ENCODE measurements at places on chromosomes 4 and X. TPM values are rescaled to one million over a fixed set of nuclear protein-coding genes. Genes with fewer than 3 reads are reported as not detected.

- DNase-seq = no peak
Measured at GRCh38 chr4:87044511-87045233, 109.9 kb downstream of the AFF1 start.

GRCh38 chr4:138199568-138200235, 42.4 kb downstream of the SLC7A11 start:
- no peak for DNase-seq

- DNase-seq = no peak
Measured at GRCh38 chrX:137195991-137196390, 162.2 kb upstream of the GPR101 start.

GRCh38 chr4:40462326-40462725, 127.2 kb downstream of the CHRNA9 start:
- DNase-seq = peak; percentile 57

Gene LRCH2
- total RNA-seq = 0.03 TPM

Gene RHOXF2
- total RNA-seq = not detected

GRCh38 chr4:139901531-139902320, 236.1 kb downstream of the MGST2 start:
- no peak for DNase-seq

DNA sequence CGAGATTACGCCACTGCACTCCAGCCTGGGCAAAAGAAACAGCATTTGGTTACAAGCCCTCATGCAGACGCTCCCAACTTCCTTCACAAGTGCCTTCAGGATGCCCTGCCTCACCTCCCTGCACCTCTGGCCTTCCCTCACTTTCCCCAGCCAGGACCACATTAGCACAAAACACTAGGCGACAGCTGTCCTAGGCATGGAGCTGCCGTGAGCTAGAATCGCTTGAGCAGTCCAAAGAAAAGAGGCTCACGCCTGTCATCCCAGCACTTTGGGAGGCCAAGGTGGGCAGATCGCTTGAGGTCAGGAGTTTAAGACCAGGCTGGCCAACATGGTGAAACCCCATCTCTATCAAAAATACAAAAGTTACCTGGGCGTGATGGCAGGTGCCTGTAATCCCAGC, 15.8 kb downstream of the RNF212 start:
- no peak for DNase-seq

Gene CLCN3
- total RNA-seq = 17.1 TPM

Gene CXCL11
- total RNA-seq = not detected

GRCh38 chr4:122635205-122635604, 14.3 kb upstream of the IL21 start:
- DNase-seq = peak; percentile 54

DNA sequence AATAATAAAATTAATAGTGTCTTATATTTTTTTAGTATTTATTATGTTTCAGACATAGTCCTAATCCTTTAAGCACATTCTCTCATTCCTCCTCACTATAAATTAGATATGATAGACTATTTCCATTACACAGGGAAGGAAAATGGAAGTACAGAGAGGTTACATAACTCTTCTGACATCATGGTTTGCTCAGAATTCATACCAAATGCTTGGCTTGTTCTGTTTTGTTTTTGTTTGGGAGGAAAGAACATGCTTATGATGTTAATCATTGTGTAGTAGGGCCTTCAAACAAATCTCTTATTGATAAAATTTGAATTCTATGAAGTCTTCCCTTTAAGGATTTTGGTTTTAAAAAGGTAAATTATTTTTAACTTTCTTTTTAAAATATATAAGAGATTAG, 59.5 kb downstream of the RXFP1 start:
- DNase-seq = no peak

DNA sequence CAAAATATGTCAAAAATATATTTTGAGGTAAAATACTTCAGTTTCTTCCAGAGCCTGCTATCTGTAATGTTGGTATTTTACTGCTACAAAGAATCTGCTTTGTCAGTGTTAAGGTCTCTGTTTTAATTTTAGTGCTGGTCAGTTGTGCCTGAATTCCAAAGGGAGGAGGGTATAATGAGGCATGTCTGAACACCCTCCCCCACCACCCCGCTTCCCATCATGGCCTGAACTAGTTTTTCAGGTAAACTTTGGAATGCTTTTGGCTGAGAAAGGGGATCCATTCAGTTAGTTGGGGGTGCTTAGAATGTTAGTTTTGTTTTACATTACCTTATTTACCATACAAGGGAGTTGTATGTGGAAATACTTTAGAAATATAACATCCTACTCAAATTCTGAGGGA, 158.5 kb downstream of the MID1IP1 start:
- no peak for DNase-seq

- no peak for DNase-seq
Measured at GRCh38 chr4:24984602-24985532, 45.9 kb downstream of the LGI2 start.
